ENCODE measurements at places on chromosomes 11 and 22.

DNA sequence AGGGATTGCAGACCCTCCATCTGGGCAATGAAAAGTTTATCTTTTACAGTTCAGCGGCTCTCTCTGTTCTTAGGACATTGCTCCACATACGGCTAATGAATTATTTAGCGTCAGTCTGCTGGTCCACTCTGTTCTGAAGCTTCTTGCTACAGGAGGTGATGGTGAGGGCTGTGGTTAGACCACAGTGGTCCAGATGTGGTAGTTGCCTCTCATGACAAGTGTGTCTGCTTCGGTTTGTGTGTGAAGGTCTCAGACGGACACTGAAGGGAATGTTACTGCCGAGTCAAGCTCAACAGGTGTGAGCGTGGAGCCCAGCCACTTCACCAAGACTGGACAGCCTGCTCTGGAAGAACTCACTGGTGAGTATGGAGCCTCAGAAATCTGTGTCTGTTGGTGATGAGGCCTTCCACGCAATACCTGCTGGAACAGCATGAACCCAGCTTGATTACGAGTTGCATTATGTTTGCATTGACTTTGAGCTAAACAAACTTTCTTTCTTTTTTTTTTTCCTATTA lies 220.8 kb downstream of the DBX1 start:
- ATAC-seq, result no peak

- no peak for ATAC-seq
Observed at GRCh38 chr11:57410287-57410686, 16.6 kb downstream of the SLC43A3 start.

DNA sequence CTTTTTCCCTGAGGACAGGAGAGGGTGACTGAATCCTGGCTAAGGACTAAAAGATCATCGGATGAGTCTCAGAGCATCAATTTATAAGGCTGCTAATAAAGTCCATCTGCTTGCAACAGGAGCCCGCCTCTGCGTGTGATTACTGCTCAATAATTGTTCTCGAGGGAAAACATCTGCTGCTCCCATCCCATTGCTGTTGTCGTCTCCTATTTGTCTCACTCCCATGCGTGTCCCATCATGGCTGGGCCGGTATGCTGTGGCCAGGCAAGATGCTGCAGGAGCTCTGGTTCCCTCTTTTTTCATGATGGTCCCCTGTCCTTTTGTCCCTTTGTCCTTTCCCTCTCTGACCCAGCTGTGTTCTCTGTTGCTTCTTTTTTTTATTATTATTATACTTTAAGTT lies 121.2 kb downstream of the SPATA19 start:
- no peak for ATAC-seq

DNA sequence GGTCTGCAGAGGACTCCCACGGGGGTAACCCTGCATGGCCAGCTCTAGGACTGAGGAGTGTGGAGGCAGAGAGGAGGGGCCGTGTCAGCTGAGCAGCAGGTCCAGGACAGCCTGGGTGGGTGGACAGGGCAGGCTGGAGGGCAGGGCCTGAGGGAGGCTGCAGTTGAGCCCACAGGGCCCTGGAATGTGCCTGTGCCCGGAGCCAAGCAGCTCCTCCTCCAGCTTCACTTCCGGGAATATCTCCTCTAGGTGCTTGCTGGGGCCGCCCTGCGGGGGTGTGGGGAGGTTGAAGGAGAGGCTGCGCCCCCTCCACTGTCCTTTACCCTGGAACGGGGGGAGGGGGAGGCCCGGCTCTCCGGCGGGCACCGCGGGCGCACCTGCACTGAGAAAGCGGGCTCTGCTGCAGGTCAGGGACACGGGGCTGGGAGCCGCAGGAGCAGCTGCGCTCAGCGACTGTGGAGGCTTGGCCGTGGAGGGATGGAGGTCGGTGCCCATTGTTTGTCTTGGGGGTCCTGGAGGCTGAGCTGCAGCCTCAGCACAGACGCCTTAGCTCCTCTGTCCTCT lies 1293.2 kb downstream of the BRD1 start:
- no peak for ATAC-seq

- ATAC-seq, result no peak
Observed at GRCh38 chr11:6632116-6633073, 13.2 kb upstream of the TPP1 start.

- ATAC-seq, result no peak
Observed at GRCh38 chr22:43848366-43849171, 13.7 kb downstream of the SULT4A1 start.

DNA sequence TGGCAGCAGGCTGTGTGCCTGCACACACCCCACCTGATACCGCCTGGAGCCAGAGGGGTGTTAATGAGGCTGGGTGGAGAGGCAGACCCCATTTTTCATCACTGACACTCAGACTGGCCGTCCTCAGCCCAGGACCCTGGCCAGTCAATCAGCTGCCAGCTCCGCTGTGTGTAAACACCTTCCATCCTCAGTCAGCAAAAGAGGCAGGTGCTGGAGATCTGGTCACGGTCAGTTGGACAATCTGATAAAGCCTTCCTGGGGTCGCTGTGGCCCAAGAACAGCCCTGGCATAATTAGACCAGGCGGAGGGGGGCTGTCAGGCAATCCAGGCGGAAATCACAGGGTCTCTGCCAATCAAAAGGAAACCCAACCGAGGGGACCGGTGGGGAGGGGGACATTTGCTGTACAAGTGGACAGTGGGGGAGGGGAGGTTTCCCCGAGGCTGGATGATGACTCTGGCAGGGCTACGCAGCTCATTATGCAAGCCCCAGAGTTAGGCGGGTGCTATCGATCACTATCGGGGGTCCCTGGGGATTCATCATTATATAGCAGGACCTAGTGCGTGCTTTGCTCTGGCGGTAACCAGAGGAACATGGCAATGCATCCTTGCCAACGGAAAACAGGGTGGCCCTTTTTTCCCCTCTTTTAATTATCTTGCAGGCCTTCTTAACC lies 72.9 kb downstream of the ABTB2 start:
- ATAC-seq, result no peak

Data from gastroesophageal sphincter (tissue), 4 donors.